ENCODE measurements at places on chromosomes 16 and 17. TPM values are rescaled to one million over a fixed set of nuclear protein-coding genes. Genes with fewer than 3 reads are reported as not detected.
A peak's percentile ranks its signal among the peaks of the same experiment; 100 is the strongest.

DNA sequence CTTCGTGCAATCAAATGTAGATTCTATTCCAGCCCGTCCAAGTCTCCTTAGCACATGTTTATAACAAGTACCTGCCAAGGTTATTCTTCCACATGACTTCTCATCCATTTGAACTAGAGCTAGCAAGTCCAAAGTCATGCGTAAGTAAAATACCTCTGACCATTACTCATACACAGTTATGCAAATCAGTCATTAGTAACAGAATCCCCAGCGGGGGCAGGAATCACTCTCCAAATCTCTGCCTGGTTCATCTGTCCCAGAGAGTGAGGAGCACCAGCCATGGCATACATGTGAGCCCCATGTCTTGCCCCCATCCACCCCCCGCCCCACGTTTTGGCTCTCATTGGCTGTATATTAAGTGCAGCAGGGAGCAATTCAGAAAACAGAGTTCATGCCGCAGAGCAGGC, 27.7 kb downstream of the SRL start:
- H3K27me3 ChIP-seq: no peaks in the 10 kb centered on the region
- no peak overlapping the region for H3K27ac ChIP-seq
- peaks cover 9% of the 10 kb centered on the region for H3K4me1 ChIP-seq
- H3K4me3 ChIP-seq: no peak overlapping the region

GRCh38 chr17:17684906-17685774, 3.9 kb downstream of the RAI1 start:
- H3K36me3 ChIP-seq: no peaks in the 10 kb centered on the region
- DNase-seq: no peak
- no peak overlapping the region for H3K4me3 ChIP-seq
- H3K27ac ChIP-seq: peak overlapping the region; percentile 48
- H3K27me3 ChIP-seq: no peaks in the 10 kb centered on the region

DNA sequence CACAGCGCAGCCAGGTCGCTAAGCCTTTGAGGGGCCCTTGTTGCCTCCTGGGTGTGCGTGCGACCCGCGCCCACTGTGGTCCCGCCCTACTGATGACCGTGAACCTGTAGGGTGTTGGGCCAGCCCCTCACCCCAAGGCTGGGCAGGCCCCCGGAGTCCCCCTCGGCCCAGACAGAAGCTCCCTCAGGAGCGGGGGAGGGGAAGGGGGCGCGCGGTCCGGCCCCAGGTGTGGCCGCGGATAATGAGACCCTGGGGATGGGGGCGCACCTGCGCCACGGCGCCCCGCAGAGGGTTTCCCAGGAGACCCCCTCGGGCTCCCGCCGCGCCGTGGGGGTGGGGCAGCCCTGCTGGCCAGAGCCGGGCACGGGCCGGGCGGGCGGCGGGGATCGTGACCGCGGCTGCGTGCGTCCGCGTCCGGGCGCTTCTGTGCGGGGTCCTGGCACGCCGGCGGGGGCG, 358 bp upstream of the ARHGDIG start:
- no peak overlapping the region for H3K27ac ChIP-seq
- DNase-seq: no peak
- H3K27me3 ChIP-seq: no peaks in the 10 kb centered on the region
- no peaks in the 10 kb centered on the region for H3K36me3 ChIP-seq
- no peaks in the 10 kb centered on the region for H3K4me1 ChIP-seq
- no peak overlapping the region for H3K4me3 ChIP-seq

GRCh38 chr17:80362428-80363119, 52.4 kb upstream of the ENDOV start:
- peak overlapping the region; percentile 16 for H3K27ac ChIP-seq
- H3K36me3 ChIP-seq: peaks cover 81% of the 10 kb centered on the region
- H3K4me3 ChIP-seq: no peak overlapping the region

- peaks cover 17% of the 10 kb centered on the region for H3K4me1 ChIP-seq
- DNase-seq: no peak
- H3K27me3 ChIP-seq: no peaks in the 10 kb centered on the region
- no peak overlapping the region for H3K4me3 ChIP-seq
- H3K36me3 ChIP-seq: no peaks in the 10 kb centered on the region
Measured at GRCh38 chr16:85447693-85448313, 165.3 kb upstream of the GSE1 start.

- peaks cover 62% of the 10 kb centered on the region for H3K36me3 ChIP-seq
- no peak overlapping the region for H3K27ac ChIP-seq
- H3K27me3 ChIP-seq: no peaks in the 10 kb centered on the region
Measured at GRCh38 chr16:18853694-18854093, 52.3 kb upstream of the ARL6IP1 start.

- no peak overlapping the region for H3K4me3 ChIP-seq
- DNase-seq: peak; percentile 3
- no peaks in the 10 kb centered on the region for H3K4me1 ChIP-seq
- H3K27me3 ChIP-seq: peaks cover 3% of the 10 kb centered on the region
Measured at GRCh38 chr17:33052856-33053255, 61.2 kb downstream of the SPACA3 start.

The FZD2 gene
- total RNA-seq: 0.42 TPM
